Metanephros (tissue), 2 donors: ENCODE measurements at places on chromosomes 13 and 19. TPM values are rescaled to one million over a fixed set of nuclear protein-coding genes. Genes with fewer than 3 reads are reported as not detected.

Gene KIR3DL2
- total RNA-seq: not detected

Gene ZFP28
- total RNA-seq: 7.6 TPM

Gene VSTM1
- total RNA-seq: 2.9 TPM

Gene KIR2DL1
- total RNA-seq: not detected

Gene PSG6
- not detected for total RNA-seq

Gene ACP5
- 10.0 TPM for total RNA-seq

Gene VSTM2B
- 0.18 TPM for total RNA-seq
